ENCODE measurements at places on chromosomes 12 and 14.

DNA sequence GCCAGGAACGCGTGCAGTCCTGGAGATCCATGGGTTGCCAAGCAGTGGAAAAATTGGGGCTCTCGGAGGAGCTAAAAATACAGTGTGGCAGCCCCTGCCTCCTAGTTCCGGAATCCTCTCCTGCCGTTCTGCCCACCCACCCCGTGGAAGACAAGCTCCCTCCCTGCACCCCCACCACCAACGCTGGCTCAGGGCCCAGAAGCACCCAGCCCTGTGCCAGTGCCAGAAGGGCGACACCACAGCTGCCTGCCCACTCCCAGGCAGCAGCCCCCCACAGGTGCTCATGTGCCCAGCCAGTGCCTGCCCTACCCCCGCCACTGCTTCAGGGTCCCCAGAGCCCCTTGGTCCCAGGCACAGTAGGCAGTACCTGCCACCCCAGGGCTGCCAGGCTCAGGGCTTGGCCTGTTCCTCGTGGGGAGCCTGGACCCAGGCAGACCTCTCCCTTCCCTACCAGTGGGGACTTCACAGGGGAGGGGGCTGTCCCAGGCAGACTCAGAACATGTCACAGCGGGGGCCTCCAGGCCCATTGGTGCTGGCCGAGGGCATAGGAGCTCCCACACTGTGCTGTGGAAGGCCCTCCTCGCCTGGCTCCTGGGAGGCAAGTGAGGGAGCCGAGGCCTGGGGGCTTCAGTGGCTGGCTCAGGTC, 7.4 kb downstream of the INF2 start:
- no peak for DNase-seq

DNA sequence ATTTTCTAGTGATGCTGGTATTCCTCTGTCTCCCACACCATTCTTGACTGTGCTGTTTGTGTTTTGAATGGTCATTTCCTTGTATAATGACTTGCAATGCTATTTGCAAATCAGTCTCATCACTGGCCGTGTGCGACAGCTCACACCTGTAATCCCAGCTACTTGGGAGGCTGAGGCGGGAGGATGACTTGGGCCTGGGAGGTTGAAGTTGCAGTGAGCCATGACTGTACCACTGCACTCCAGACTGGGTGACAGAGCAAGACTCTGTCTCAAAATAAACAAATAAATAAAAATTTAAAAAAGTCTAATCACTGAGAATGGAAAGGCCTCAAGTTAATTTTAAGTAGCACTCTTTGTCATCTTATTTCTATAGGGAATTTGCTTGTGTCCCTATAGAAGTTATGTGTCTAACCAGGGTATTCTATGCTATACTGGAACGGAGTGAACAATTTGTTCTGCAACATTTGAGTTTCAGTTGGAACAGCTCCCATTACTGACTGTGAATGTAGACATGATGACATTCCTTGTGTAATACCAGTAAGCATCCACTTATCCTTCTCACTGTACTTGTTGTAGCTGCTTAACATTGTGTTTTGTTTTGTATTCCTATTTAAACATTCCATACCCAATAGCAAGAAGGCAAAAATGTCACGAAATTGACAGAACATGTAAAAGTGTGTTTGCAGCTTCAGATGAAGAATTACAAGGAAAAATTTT, 126.3 kb downstream of the MGST1 start:
- no peak for DNase-seq

DNA sequence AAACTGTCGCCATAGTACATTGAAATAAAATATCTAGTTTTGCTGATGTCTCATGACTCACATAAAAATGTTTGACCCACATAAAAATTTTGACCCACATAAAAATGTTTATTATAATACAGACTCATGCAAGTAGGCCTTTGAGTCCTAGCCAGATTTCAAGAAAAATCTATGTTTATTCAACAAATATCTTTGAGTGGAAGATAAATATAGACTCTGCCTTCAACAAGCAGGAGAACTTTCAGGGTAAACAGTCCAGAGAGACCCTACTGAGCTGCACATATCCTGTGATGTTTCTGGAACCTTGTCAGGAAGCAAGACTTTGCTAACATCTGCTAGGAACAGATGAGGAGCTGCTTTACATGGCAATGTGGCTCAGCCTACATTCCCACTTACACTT, 283.1 kb downstream of the MDGA2 start:
- no peak for DNase-seq

GRCh38 chr12:89791286-89791685, 82.6 kb upstream of the ATP2B1 start:
- no peak for DNase-seq

- DNase-seq = no peak
Measured at GRCh38 chr12:58291106-58291505, 349.7 kb downstream of the ATP23 start.

Measured in stimulated activated CD8-positive, alpha-beta memory T cell treated with anti-CD3 and anti-CD28 coated beads, Interleukin-15, amount 100 ng/mL, for 4 hours (primary cell).